ENCODE measurements at places on chromosomes 3 and 15.

DNA sequence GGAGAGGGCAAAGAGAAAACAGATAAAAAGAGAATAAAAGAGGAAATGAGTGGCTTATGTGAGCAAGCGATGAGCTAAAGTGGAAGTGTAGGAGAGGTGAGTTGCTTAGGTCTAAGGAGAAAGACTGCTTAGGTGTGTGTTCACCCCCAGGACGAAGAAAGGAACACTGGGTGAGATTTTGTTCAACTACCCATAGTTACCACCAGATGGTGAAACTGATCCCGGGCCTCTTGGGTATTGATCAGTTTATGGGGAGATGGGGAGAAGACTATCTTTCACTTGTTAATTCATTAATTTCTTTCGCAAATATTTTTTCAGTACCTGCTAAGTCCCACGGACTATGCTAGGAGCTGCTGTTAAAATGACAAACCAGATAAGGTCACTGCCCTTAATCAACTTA is 33.9 kb downstream of the GAP43 start:
- no peak for DNase-seq

DNA sequence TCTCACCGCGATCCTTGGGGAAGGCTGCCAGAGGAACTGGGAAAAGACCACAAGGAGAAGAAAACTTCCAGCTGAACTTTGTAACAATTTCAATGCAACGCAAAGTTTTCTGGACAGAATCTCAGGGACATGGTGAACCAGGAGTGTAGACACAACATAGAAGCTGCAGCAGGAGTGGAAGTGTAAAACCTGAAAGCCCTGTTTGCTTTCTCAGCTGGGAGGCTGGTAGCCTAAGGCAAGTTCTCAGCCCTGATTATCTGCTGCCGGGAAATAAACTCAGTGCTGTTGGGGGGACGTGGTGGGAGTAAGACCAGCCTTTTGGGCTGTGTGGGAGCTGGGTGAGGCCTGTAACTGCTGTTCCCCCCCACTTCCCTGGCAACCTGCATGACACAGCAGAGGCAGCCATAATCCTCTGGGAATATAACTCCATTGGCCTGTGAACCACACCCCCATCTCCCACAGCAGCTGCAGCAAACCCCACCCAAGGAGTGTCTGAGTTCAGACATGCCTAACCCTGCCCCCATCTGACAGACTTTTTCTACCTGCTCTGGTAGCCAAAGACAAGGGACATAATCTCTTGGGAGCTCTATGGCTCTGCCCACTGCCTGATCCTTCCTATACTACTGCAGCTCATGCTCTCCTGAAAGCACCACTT is 106.7 kb downstream of the ZNF621 start:
- DNase-seq = no peak

DNA sequence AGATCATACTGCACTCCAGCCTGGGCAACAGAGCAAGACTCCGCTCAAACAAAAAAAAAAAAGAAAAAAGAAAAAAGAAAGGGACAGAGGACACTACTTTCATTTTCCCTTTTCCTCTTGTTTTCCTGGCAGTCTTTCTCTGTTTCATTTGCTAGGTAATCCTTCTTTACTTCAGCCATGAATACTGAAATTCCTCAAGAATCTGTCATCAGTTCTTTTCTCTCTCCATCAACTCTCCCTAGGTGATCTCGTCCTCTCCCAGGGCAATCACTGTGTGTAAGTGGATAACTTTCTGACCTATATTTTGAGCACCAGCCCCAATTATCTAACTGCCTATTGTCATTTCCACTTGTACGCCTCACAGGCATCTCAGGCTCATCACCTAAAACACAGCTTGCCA is 51.5 kb downstream of the TTC23 start:
- no peak for DNase-seq

DNA sequence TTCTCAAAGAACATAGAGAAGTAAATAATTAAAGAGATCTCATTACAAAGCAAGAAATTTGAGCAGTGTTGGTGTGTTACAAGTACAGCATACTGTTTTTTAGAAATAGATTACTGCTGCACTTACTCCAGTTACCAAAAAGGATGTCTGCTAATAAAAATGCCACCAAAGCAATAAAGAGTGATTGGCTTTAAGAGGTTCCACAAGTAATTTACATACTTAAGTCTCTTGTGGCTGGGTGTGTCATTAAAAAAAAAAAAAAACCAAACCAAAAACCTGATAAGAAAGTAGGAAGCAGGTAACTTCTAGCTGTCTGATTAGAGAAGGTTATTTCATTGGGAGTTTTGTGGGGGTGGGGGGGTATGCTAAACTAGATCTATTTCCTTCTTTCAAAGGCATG is 15.2 kb downstream of the RAB11A start:
- no peak for DNase-seq

GRCh38 chr3:23052208-23052607 is 150.9 kb upstream of the UBE2E2 start:
- no peak for DNase-seq

DNA sequence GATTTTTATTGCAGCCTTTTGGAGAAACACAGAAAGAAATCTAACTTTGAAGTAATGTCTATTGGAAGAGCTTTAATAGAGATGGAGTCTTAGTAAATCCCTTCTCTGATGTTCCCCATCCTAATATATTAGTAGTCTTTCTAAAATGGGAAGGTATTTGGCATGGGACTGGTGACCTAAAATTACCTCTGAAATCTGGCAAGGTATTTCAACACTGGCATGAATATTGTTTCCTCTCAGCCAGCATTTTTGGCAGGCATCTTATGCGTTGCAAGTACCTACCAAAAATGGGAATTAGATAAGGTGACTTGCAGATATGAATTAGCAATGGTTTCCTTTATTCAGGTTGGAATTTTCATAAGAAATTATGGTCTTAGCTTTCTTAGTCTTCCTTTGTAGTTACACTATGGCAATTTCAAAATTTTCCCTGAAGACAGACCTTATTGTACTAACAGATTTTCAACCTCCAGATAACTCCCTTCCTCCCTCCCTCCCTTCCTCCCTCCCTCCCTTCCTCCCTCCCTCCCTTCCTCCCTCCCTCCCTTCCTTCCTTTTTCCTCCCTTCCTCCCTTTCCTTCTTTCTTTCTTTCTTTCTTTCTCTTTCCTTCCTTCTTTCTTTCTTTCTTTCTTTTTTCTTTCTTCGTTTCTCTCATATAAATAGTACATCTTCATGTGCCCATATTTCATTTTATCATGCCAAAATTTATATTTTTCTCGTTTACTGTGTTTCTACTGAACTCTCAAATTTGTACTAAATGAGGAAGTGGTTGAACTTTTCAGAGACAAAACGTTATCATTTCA is 168.2 kb upstream of the KCNMB2 start:
- DNase-seq = no peak

- no peak for DNase-seq
These were observed 85.1 kb downstream of the DUT start for GRCh38 chr15:48416301-48416700.

DNA sequence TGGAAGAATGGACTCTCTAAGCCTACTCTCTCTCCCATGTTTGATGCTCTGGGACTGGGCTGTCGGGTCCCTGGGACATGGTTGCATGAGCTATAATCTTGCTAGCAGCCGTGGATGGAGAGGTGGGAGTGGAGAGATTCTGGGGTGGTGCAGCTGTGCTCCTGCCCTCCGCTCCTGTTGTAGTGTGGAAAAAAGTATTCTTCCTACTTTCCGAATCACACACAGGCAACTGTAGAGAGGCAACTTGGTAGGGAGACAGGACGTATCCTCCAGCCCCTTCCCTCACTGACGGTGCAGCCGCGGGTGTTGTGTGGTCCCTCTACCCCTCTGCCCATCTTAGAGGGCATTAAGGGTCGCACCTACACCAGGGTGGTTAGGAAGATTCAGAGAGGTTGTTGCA is 281.4 kb upstream of the TLE3 start:
- DNase-seq = no peak

DNA sequence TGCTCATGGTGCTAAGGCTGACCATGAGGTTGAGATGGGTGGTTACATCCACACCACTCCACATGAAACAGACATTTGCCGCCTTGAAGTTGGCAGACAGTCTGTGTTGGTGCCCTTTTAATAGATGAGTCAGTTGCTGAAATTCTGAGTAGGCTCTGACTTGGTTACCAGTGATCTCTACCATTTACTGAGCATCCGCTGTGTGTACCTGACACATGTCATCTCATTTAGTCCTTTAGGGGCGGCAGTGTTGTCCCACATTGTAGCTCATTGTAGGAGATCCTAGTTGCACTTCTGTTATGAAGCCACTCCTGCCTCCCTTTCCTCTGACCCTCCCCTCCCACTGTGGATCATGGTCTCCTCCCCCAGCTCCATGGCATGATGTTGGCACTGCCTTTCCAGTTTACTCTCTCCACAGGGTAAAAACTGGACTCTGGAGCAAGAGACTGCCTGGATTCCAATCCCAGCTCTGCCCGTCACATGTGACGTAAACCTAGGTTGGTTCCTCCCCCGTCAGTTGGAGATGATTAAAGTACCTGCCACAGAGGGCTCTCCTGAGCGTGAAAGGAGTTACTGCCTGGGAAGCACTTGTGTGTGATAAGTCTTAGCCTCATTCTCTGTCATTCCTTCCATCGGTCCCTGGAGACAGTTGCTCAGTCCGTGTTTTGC is 21.6 kb downstream of the SLCO3A1 start:
- no peak for DNase-seq

- no peak for DNase-seq
These were observed 35.2 kb downstream of the SENP8 start for GRCh38 chr15:72153269-72154000.

All from kidney capillary endothelial cell (primary cell).